ENCODE measurements at places on chromosomes 7 and 10.

DNA sequence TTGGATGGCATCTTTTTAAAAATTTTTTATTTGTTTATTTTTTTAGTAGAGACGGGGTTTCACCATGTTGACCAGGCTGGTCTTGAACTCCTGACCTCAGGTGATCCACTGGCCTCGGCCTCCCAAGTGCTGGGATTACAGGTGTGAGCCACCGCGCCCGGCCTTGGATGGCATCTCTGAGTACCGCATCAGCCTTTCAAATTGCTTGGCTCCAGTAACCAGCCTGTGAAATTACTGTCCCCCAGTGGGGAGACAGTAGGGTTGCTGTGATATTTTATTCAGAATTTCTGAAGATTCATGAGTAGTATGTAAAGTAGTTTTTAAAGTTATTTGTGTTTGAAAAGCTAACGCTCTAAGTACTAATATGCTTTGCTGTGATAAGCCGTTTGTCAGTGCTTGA lies 1.2 kb downstream of the NUB1 start:
- DNase-seq = no peak

- DNase-seq = no peak
Measured at GRCh38 chr7:12369756-12370155, 33.9 kb downstream of the VWDE start.

DNA sequence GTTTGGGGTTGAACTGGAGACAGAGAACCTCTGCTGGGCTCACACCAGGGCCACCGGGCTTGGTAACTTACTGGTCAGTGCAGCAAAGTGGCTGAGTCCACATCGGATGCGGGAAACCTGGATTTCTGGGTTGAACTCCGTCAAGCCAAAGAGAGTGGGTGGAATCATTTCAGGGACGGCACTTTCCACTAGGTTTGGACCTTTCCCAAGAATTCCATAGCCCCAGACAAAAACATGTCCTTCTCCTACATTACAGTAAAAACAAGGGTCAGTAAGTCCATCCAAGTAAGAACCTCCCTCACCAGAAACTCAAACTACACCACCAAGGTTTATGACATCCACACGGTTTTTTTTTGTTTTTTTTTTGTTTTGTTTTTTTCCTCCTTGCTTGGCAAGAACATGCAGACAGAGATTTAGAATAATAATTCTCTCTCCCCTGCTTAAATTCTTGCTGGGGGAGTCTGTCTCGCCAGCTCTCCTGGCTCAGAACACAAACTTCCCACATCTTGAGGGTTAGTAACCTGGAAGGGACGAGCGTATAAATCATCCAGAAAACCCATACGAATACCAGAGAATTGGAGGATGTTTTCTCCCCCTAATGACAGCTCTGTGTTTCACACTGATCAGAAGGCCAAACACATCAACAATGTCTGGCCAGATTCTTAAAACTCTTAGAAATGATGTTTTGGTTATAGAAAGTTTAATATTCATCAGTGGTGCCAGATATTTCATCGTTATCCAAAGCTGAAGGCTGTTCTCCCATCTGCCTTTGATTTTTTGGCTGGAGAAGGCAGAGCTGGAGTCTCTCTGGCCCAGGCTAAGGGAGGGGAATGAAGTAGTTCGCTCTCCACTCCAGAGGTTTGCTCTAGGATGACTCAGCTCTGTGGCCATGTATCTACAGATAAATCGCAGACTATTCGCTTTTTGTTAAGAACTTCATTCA lies 17.5 kb downstream of the RCC1L start:
- DNase-seq = no peak

DNA sequence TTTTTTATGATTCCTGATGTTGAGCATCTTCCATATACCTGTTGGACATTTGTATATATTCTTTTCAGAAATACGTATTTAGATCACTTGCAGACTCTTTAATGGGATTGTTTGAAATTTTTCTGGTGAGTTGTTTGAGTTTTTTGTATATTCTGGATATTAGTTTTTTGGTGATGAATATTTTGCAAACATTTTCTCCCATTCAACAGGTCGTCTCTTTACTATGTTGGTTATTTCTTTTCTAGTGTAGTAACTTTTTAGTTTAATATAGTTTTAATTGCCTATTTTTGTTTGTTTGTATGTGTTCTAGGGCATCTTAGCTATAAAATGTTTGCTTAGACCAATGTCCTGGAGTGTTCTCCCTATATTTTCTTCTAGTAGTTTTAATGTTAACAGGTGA lies 72.7 kb downstream of the ZWINT start:
- DNase-seq = no peak

- DNase-seq = no peak
Measured at GRCh38 chr7:27142580-27143022, 880 bp downstream of the HOXA5 start.

GRCh38 chr7:94182721-94183120 lies 178.6 kb upstream of the BET1 start:
- no peak for DNase-seq

- no peak for DNase-seq
Measured at GRCh38 chr7:27515933-27516332, 146.8 kb downstream of the HIBADH start.

All from activated effector memory CD4-positive, alpha-beta T cell treated with Interleukin-2 at 50 U/mL for 16 hours (primary cell).